ENCODE measurements at places on chromosomes 7 and 10. TPM values are rescaled to one million over a fixed set of nuclear protein-coding genes. Genes with fewer than 3 reads are reported as not detected.

GRCh38 chr7:106031300-106032035, 68.4 kb downstream of the CDHR3 start:
- DNase-seq = no peak

SFRP4 gene
- total RNA-seq = 15.0 TPM

DNA sequence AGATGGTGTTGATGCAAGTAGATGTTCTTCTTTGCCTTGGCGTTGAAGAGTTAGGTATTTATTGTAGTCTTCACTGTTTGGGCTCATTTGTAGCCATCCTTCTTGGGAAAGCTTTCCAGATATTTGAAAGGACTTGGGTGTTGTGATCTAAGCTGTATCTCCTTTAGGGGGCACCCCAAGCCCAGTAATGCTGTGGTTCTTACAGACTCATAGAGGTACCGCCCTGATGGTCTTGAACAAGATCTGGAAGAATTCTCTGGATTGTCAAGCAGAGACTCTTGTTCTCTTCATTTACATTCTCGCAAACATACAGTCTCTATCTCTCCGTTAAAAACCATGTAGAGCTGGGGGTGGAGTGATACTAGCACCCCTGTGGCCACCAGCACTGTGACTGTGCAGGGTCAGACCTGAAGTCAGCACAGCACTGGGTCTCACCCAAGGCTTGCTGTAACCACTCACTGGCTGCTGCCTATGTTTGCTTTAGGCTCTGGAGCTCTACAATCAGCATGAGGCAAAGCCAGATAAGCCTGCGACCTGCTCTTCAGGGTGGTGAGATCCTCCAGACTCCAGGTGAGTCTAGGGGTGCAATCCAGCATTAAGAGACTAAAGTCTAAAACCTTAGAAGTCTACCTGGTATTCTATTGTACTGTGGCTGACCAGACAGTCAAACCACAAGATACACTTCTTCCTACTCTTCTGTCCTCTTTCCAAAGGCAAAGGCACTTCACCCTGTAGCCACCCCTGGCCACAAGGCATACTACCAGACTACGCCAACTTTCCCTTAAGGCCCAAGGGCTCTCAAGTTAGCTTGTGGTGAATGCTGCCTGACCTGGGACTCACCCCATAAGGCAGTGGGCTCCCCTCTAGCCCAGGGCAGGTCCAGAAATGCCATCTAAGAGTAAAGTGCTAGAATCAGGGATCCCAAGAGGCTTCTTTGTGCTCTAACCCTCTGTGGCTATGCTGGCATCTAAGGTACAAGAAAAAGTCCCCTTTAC, 209.7 kb upstream of the TMEM196 start:
- no peak for DNase-seq

KDM7A gene
- total RNA-seq = 11.8 TPM

DNA sequence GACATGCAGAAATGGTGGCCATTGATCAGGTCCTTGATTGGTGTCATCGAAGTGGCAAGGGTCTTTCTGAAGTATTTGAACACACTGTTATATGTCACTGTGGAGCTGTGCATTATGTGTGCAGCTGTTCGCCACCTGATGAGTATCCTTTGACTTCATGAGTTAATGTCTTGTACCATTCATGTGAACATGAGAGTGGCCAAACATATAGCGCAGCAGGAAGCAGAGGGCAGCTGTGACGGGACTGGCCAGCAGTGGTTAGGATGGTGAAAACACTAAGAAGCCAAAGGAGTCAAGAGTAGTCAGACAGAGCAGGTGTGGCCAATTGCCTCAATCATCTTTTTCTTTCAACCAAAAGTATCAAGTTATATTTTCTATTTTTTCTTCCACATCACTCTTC, 167.4 kb downstream of the IMMP2L start:
- DNase-seq = no peak

CNNM1 gene
- 0.22 TPM for total RNA-seq

- DNase-seq = no peak
Measured at GRCh38 chr10:34875061-34875460, 60.0 kb upstream of the PARD3 start.

GRCh38 chr7:130141884-130142653, 63.1 kb downstream of the TMEM209 start:
- DNase-seq = no peak

Measured in cardiac septum (tissue), 1 donor.